Caco-2 (cell line): ENCODE measurements at places on chromosomes 16 and 17.

DNA sequence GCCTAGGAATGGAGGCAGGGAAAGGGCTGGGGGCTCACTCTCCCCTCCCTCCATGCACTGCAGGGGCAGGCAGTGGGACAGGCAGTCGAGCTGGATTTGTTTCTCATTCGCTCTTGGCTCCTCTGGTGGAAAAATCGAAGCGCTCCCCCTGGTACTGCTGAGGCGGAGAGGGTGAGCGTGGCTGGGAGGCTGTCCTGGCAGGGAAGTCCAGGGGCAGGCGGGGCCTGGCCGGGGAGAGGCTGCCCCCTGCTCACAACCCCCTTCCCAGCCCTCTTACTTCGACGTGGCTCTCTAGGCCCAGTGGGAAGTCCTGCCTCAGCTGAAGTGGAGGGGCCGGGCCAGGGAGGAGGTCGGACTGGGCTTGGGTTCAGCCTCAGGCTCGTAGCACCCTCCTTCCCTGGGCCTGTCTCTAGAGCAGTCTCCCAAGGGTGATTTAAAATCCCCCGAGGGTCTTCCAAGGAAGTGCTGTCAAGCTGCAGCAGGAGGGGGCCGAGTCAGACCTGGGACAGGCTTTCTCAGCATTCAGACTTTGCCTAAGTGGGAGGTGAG is 16.5 kb upstream of the TMEM92 start:
- DNase-seq: no peak

GRCh38 chr17:17445925-17446665 is 30.7 kb upstream of the MED9 start:
- peak; percentile 85 for DNase-seq

- no peak for DNase-seq
Measured at GRCh38 chr16:68345351-68345810, 34.6 kb downstream of the PRMT7 start.

DNA sequence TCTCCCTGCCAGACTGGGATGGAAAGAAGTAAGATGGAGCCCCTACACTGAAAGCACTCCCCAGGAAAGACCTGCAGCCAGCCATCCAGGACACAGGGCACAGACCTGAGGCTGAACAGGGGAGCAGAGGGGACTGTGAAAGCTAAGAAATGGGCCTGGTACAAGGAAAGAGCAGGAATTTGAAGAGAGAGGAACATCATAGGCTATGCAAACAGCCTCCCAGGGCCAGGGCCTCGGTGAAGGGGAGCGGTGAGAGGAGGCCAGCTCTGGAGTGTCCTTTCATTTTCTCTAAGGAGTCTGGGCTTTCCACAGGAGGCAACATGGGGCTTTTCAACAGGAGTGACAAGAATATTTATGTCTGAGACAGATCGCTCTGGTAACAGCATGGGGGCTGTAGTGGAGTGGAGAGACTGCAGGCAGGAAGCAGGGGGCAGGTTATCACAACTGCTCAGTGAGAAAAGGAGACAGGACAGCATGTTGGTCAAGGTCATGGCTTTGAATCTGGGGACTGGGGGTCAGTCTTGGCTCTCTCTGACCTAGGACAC is 50.1 kb downstream of the TOM1L2 start:
- DNase-seq: no peak

DNA sequence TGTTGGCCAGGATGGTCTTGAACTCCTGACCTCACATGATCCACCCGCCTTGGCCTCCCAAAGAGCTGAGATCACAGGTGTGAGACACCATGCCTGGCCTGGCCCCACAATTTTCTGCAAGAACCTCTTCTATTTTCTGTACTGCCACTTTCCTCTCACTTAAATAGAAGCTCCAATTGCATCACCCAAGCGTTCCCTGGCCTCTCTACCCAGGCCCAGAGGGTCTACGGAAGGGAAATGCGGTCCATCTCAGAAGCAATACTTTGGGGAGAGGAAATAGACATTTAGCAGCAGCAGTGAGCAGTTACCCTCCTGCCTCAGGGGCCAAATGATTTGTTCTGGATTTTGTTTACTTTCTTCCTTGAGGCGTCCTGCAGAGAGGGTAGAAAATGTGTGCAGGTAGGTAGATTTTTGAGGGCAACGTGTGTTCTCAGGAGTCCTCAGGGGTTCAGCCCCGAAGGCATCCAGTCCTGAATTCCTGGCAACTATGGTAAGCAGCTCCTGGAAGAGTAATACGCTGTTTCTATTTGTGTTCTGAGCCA is 11.0 kb downstream of the SLC6A4 start:
- DNase-seq: no peak

DNA sequence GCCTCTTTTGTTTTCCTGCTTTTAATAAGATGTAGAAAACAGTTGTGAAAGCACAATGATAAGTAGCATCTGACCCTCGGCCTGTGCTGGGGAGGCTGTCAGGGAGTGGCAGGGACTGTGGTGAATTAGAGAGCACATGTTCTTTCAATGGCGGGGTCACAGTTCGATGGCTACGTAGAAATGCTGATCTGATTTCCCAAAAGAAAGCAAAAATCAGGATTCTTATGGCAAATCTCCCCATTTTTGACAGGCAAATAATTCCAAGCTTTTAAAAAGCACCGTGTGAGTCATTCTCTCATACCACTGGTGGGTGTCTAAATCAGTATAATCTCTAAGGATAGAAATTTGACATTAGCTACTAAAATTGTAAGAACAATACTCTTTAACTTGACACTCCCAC is 4.2 kb upstream of the MAPK7 start:
- DNase-seq: no peak
